ENCODE measurements at places on chromosomes 7 and 10.

GRCh38 chr7:51349820-51350545 lies 33.4 kb upstream of the COBL start:
- peak; percentile 30 for DNase-seq

DNA sequence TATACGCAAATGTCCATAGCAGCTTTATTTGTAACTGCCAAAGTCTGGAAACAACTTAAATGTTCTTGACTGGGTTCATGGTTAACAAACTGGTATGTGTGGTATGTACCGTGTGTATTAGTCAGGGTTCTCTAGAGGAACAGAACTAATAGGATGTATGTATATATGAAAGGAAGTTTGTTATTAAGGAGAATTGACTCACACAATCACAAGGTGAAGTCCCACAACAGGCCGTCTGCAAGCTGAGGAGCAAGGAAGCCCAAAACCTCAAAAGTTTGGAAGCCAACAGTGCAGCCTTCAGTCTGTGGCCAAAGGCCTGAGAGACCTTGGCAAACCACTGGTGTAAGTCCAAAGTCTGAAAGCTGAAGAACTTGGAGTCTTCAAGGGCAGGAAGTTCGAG lies 66.8 kb downstream of the TMEM168 start:
- DNase-seq = no peak

- no peak for DNase-seq
Measured at GRCh38 chr10:69506834-69507713, 55.8 kb downstream of the TSPAN15 start.

DNA sequence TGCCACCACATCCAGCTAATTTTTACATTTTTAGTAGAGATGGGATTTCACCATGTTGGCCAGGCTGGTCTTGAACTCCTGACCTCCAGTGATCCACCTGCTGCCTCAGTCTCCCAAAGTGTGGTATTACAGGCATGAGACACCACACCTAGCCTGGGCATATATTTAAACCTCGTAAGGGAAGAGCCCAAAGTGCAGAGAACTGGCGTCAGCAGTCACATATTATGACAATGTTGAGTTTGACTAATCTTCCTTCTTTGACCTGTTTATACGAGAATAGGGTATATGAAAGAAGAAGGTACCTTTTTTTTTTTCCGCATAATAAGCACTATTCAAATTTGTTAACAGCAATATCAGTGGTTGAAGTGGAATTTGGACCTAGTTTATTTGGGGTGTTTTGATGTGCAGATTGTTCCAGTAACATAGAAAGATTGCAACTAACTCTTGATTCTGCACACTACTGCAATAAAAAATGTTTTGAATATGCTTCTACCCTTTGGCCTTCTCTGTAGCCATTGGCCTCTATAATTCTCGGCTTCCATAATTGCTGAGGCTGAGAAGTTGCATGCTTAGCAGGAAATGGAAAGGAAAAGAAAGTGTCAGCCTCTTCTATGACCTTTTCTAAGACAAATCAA lies 55.9 kb downstream of the MINPP1 start:
- DNase-seq = no peak

All from hindlimb muscle (tissue), 1 donor.